ENCODE measurements at places on chromosomes 6 and 20.

- no peak for DNase-seq
Observed at GRCh38 chr6:40807484-40807883, 220.3 kb upstream of the LRFN2 start.

- DNase-seq: no peak
Observed at GRCh38 chr6:42264162-42264851, 46.6 kb upstream of the MRPS10 start.

DNA sequence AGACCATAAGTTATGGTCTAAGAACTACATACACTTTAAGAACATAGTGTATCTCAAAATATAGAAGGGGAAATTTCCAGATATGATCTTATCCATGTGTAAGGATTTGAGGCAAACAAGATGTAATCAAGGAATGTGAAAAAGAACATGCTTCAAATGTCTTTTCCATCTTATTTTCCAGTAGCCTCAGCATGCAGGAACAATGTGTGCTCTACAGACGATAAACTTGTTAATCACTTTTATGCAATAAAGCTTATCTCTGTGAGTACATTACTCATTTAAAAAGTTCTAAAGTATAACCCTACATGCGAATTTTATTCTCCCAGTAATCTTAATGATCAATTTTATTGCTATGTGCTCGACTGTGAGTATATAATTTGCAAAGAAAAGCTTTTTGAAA, 185.2 kb downstream of the ALDH8A1 start:
- no peak for DNase-seq

GRCh38 chr20:32382102-32382950, 24.2 kb downstream of the ASXL1 start:
- DNase-seq: no peak

DNA sequence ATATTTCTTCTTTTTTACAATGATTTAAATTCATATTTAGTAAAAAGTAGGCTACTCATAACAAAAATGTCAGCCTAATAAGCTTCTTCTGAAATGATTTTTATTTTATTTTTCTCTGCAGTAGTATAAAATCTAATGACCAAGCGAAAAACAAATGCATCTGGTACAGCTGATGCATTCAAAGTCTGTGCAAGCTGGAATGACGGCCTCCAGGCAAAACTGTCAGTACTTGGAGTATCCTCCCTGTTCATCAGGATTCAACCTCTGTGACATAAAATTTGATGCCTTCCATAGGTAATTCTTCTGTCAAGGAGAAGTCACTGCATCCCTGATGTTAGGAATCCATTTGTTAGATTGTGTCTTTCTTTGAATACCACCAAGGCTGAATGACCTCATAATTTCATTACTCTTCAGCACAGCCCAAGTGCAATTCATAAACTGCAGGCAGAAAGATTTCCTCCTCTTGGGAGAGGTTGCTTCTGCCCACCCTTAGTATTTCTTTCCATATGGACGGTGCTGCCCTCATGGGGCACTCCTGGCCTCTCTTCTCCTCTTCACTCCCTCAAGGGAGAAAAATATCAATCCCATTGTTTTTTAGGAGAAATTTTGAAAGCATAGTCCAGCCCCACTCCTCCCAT, 146.4 kb upstream of the STXBP5 start:
- no peak for DNase-seq

DNA sequence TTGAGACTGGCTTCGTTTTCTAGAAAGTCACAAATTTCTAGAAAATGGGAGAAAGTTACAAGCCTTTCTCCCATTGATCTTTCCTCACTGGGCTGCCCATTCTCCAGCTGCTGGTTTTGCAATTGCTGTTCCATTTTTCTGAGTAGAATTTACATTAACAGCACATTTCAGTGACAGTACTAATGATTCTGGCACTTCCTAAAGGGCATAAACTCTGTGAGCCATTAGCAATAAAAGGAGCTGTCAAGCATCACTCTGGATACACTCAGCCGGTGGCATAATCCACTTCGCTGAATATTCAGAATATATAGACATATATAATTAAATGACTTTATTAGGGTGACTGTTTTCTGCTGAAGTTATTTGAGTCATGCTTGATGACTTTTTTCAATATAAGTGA, 6.7 kb upstream of the SSTR4 start:
- no peak for DNase-seq

GRCh38 chr6:16805243-16805950, 44.1 kb upstream of the ATXN1 start:
- DNase-seq: no peak

GRCh38 chr6:76472858-76473257, 400.4 kb upstream of the IMPG1 start:
- DNase-seq: no peak

GRCh38 chr6:15668918-15669317, 6.1 kb upstream of the DTNBP1 start:
- no peak for DNase-seq

DNA sequence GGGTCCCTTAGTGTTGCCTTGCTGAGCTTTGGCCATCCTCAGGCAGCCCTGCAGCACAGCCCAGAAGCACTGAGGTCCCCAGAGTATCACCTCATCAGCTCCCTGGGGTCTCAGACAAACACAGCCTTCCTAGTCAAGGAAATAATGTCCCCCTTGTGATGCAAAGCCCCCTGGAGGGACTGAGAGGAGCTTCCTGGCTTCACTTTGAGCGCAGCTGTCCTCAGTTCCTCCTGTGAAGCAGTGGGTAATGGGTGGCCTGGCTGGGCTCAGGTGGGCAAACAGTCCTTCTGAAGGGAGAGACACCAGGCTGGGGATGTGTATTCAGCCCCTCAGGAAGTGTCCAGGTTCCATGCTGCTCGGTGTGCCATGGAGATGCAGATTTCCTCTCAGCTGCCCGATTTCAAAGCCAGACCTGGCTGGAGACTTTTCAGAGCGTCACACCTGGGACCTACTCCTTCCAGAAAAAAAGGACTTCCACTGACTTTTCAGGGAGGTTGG, 79.2 kb upstream of the FOXA2 start:
- DNase-seq: no peak

DNA sequence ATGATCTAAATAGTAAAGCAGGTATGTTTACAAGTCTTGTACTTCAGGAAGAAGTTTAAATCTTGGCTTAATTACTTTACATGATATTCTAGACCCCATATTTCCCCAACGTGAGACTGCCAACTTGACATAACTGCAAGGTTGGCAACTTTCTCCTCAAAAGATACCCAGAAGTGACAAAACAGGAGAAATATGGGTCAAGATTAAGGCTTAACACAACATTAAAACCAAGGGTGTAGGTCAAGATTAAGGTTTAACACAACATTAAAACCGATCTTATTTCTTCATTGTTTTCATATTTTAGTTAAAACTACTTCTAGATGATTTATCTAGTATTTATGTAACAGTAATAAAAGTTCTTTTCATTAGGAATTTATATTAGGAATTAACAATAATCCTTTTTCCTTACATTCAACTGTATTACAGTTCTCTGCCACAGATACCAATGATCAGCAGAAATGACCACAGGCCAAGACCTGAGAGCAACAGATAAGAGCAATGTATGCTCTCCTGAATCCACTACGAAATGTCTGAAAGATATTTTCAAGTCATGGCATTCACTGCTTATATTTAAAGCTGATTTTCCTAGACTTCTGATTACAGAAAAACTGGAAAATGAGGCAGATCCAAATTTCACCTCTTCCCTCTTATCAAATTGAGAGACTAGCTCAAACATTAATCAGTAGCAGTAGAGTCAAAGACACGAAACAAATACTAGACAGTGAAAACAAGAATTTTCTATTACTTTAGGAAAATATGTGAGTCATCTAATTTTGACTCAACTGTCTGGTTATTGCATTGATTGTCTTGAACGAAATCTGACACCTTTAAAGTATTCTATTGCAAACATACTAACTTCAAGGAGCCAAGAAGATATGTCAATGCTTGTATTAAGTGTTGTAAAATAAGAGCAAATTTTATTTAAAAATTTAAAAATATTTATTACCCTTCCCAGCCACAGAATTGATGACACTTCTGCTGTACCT, 72.3 kb downstream of the RNGTT start:
- no peak for DNase-seq

DNA sequence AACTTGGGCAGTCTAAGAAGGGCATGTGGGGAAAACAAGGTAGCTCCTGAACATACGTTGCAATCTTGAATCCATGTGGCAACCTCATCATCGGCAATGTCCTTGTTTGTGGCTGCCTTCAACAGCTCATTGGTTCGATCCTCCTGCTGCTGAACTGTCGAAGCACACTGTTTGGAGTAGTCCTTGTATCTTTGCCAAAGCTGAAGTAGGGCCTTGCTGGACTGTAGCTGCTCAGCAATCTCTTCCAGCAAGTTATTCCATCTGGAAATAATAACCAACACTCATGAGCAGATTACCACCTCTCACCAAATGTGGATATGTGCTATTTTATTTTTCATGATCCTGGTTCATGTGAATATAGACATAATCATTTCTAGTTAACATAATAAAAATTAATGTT, 413.3 kb downstream of the ESR1 start:
- DNase-seq: no peak

- peak; percentile 3 for DNase-seq
Observed at GRCh38 chr6:91730710-91731109, 1143.8 kb upstream of the MAP3K7 start.

DNA sequence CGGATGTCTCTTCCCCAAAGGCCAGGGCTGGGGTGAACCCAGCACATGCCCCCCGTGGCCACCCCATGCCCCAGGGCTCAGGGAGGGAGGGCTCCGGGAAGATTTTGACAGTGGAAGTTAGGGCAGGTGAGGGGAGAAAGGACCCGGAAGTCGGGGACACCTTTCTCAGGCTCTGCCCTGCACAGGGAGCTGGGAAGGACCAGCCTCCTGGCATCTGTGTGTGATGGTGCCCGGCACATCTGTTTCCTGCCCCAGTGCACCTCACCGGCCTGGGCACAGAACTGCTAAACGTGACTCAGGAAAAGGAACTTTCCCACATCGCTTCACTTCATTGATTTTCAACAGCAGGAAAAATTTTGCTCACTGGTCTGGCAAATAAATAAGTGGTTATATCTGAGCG, 141.1 kb upstream of the AFDN start:
- DNase-seq: no peak

- DNase-seq: peak; percentile 65
Observed at GRCh38 chr20:4091490-4092479, 76.4 kb upstream of the RNF24 start.

GRCh38 chr6:107656883-107657282, 167.0 kb downstream of the SOBP start:
- DNase-seq: no peak

GRCh38 chr20:51156041-51156982, 133.4 kb upstream of the KCNG1 start:
- DNase-seq: no peak

GRCh38 chr6:99789767-99790166, 183.1 kb downstream of the PRDM13 start:
- DNase-seq: no peak

- no peak for DNase-seq
Observed at GRCh38 chr20:60570481-60571277, 612.5 kb downstream of the CDH26 start.

GRCh38 chr6:113854531-113855499, 2.3 kb upstream of the MARCKS start:
- peak; percentile 87 for DNase-seq

DNA sequence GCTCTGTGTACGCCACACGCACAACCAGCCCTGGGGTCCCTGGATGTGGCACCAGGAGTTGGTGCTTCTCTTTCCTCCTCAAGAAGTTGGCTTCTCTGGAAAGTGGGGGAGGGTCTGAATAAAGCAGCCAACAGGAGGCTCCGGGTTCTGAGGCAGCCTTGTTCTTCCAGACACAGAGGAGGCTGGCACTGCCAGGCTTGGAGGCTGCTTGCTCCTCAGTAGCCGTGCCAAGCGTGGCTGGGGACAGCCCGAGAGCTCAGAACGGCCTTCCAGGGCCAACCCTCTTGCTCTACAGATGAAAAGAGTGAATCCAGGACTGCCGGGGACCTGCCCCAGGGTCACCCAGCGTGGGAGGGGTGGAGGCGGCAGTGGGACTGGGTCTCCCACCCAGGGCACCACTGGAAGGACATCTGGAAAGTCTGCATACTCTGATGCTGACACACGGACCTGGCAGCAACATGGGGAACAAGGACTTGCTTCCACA, 70.4 kb downstream of the SLC22A23 start:
- DNase-seq: no peak

GRCh38 chr6:107867302-107867615, 43.1 kb upstream of the SCML4 start:
- no peak for DNase-seq

DNA sequence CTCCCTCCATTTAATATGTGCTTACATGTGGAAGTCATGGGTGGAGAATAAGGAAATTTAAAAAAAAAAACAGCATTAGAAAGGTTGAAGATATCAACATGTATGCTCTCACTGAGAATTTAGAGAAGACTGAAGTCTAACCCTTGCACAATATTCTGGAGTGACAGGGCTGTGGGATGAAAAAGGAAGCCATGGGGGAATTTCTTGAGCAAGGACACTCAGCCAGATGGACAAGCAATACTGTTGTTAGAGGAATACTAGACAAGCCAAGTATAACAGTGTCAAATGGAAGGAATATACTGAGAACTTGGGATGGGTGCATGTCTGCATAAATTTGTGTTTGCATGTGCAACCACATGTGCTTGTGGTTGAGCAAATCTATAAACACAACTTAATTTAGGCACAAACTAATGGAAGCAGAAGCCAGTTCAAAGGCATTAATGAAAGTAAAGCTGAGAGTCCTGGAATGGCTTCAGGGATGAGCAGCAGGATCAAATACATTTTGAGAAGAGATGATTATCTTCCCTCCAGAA, 119.7 kb downstream of the ADGRB3 start:
- no peak for DNase-seq

GRCh38 chr6:31737315-31737990, 1.1 kb upstream of the CLIC1 start:
- DNase-seq: no peak

- no peak for DNase-seq
Observed at GRCh38 chr20:11379257-11380011, 538.3 kb upstream of the BTBD3 start.

GRCh38 chr20:44917399-44917798, 7.5 kb downstream of the PABPC1L start:
- DNase-seq: no peak

- no peak for DNase-seq
Observed at GRCh38 chr6:42519779-42520178, 44.0 kb upstream of the UBR2 start.

DNA sequence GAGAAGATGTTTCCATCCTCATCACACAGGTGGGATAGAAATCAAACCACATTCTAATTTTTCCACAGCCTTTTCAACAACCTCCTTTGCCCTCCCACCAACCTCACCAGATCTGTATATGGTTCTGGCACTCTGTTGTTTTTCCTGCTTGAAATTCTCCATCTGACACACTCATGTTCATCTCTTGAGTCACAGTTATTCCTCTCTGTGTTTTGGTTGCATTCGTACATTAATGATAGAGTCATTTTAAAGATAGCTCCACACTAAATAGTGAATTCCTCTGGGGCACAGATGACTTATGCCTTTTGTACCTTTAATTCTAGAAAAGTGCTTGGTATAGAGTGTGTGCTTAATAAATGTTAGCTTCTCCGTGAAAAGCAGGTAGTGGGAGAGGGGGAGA, 1.4 kb upstream of the GCLC start:
- no peak for DNase-seq

- no peak for DNase-seq
Observed at GRCh38 chr6:34600796-34601195, 44.7 kb upstream of the SPDEF start.
